Stimulated activated CD8-positive, alpha-beta memory T cell treated with anti-CD3 and anti-CD28 coated beads, Interleukin-2, amount 100 ng/mL, for 1 hour (primary cell): ENCODE measurements at places on chromosomes 1 and 21.
A peak's percentile ranks its signal among the peaks of the same experiment; 100 is the strongest.

DNA sequence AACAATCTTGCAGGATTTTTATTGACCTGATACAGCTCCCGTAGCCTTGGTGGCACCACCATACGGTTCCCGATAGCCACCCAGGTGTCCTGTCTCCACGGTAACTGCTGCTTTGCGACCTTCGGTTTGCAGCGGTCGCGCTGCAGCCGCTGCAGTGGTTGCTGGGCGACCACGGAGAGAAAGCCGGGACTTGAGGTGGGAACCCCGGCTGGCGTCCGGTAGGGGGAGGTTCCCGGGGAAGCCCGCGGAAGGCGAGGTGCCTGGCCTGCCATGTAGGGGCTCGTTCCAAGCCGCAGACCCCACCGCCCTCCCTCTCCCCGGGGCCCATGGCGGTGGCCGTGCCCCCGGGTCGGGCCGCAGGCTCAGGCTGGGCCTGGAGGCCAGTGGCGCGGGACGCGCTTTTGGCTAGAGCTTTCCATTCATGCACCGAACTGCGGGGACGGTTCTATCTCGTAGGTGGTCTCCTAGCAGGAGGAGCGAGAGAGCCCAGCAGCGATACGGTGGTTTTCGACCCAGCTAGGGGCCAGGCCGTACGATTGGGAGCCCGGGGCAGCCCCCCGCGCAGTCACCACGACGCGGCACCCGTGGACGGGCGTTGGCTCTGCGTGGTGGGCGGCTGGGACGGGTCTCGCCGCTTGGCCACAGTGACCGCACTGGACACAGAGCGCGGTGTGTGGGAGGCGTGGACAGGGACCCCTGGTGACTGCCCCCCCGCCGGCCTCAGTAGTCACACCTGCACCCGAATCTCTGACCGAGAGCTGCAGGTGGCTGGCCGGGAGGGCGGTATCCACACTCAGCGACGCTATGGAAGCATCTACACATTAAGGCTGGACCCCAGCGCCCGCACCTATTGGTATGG, at the start of gene KLHDC9:
Gene KLHDC9, plus strand, starts transcription at position 152 of the 859 bp plus-strand sequence. Its CDS starts 175 bp downstream, at position 327.
- DNase-seq = peak; percentile 31

GRCh38 chr1:151061704-151062103, 1.5 kb downstream of the MLLT11 start:
- DNase-seq = no peak

DNA sequence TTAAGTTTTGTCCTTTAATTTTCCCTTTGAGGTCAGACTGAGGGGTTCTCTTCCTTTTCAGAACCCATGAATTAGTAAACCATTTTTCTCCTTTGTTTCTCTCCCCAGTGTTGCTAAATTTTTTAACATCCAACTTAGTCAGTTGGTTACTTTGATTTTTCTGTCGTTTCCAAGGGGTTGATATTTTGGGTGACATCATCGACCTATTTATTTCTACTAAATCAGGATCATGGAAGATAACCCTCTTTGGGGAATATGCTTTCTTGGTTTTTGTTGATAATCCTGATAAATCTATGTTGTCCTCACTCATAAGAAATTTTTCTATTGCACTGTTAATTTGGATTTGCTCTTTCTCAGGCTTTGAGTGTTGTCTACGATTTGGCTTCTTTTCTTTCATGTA, 40.9 kb downstream of the LRRC53 start:
- no peak for DNase-seq

DNA sequence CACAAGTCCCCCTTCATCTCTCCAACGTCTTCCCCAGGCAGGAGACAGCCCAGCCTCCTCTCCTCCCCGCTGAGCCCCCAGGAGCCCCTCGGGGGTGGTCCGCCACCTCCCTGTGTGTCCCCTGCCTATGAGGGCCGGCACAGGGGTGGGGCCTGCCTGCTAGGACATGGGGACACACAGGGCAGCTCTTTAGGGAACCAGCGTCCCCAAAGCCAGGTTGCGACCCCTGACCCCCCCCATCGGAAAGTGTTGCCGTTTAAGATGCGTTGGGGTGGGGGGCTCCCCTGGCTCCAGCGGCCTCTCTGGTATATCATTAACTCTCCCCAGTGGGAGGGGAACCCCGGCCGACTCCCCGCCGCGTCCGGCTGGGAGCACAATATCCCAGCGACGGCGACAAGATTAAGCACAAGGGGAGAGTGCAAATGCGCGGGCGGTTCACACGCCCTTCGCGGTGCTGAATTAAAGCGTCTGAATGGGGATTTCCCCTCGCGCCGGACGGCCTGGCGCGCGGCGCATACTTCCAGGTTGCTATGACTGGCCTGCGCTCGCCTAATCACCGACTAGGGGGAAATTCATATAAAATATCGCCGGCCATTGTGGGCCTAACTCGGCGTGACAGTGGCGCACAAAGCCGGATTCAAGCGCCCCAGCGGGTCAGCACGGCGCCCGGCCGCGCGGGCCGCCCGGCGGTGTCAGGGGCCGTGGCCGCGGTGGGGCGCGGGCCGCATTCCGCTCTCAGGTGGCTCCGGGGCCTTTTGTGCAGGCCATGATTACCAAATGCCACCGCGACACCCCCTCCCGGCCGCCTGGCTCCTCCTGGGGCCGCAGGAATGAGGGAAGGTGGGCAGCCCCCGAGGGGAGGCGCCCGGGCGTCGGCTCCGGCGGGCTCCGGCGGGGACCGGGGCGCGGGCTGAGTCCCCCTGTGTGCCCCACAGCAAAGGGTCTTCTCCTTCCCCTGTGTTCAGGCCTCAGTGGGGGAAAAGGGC, 30.9 kb downstream of the WNT3A start:
- no peak for DNase-seq

GRCh38 chr1:2255420-2256369, 27.6 kb downstream of the SKI start:
- DNase-seq = peak; percentile 49

DNA sequence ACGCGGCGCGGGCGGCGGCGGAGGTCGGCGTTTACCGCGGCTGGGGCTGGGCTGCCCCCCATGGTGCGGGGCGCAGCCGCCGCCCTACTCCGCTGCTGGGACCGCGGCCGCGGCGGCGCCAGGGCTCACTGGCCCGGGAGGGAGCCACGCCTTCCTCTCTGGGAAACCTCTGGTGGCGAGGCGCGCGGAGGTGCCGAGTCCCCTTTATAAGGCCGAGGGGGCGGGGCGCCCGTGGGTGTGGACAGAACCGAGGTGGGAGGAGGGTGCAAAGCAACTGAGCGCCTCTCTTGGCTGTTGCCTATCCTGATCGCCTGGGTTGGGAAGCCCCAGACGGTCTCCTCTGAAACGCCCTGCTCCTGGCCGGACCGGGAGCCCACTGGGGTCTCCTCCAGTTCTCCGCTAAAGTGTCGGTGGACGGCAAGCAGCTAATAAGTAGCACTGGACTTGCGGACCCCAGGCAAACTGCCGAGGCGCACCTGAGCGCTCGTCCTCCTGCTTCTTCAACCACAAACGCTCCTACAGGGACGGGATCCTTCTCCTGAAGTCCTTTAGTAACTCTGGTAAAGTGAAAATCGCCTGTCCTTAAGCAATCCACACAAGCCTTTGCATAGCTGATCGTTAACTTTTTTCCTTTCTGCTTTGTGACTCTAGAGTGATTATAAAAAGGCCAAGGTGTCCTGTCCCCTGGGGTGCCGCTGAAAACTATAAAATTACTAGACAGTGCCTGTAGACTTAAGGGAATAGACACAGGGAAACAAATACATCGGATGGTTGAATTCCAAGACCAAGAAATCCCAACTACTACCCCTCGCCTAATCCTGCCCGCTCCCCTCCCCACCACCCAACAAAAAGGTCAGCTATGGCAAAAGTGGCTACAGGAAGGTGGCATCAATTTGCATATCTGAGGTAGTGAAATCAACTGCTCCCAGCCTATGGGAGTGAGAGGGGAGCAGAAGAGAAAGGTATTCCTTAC, at the start of gene PTGER3:
Gene PTGER3, minus strand, starts transcription at position 182 of the 973 bp plus-strand sequence. CDS start 239 bp downstream, outside the sequence.
- peak; percentile 21 for DNase-seq

DNA sequence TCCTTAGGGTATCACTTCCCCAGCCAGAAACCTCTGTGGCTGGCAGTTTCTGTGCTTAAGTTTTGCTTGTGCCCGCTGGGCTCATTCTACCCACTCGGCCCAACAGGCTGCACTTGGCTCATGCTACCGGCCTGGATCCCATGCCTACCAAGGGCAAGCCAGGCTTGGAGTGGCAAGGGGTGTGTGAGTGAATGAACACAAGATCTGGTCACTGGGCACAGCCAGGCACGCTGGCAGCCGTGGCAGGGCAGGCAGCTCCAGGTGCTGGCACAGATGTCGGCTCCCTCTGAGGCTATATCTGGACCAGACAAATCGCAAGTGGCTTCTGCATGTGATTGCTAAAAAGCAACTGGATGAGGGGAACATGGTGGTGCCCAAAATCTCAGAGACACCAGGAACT, 740.5 kb upstream of the B3GALT2 start:
- DNase-seq = no peak

DNA sequence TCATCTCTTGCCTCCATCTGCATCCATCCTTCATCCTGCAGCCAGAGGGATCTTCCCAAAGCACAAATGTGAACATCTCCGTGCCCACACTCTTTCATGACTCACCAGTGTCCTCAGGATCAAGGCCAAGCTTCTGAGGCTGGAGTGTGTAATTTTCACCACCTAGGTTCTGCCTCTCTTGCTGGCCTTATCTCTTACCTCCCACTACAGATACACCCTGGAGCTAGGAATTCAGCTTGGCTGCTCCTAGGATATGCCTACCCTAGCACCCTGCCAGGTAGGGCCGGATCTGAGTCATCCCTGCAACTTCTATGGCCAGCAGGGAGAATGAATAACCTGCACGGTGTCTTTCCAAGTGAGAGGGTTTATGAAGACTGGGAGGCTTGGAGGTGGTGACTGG, 208.7 kb upstream of the CSF3R start:
- no peak for DNase-seq

DNA sequence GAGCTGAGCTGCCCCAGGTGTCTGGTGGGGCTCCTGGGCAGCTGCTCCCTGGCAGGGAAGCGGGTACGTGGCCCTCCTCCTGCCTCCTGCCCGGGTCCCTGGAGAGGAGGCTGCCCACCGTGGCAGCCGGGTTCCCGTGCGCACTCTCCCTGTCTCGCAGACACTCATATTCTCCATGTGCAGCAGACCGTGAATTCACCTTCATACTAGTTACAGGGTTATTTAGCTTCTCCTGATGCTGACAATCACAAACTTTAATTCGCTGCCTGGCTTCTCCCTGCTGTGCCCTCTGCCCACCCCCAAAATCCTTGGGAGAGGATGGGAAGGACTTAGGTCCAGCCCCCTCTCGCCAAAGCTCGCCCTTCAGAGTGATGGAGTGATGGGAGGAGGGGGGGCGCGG, 95.3 kb downstream of the CASZ1 start:
- DNase-seq = no peak

DNA sequence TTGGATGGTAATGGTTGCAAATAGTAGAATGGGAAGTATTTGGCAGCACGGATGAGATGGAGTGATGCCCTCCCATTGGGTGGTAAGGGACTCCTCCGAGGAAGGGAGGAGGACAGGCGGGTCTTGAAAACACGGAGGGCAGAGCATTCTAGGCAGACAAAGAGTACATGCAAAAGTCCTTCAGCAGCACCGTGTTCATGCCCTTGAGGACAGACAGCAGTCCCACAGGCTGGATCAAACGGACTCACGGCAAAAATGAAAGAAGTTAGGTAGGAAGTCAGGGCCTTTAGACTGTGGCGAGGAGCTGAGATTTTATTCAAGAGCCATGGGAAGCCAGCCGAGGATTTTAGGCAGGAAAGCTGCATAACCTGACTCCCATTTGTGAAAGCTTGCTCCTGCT, 253.9 kb downstream of the RHOU start:
- DNase-seq = no peak

- DNase-seq = no peak
Measured at GRCh38 chr1:53133261-53134041, 9.0 kb downstream of the SLC1A7 start.

- DNase-seq = no peak
Measured at GRCh38 chr1:59046730-59047157, 250.2 kb upstream of the FGGY start.

GRCh38 chr1:65172936-65173690, 25.1 kb downstream of the AK4 start:
- DNase-seq = no peak

- DNase-seq = no peak
Measured at GRCh38 chr1:202818819-202819218, 8.1 kb downstream of the PCAT6 start.

DNA sequence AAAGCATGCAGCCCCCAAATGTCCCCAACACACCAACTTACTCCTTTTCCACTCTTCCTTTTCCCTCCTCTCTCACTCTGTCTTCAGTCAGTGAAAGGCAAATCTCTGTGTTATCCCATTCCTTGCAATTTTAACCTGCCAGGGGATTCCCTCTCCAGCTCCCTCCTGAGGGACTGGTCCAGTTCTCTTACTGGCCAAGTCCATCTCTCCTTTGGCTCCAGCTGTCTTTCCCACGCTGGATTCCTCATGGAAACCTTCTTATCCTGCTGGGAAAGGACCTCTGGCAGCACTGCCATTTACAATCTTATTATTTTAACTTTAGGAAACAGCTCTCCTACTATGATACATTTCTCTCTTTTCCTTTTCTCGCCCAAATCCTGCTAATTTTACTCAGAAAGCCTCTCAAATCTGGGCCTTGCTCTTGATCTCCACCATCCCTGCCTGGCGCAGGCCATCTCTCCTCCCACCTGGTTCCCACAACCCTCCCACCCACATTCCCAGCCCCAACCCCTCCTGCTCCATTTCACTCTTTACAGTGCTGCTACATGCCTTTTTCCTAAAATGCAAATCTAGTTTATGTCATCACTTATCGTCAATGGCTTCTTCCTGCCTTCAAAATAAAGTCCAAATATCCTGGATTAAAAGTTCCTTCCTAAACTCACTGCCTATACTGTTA, 72.7 kb upstream of the CNN3 start:
- DNase-seq = no peak

DNA sequence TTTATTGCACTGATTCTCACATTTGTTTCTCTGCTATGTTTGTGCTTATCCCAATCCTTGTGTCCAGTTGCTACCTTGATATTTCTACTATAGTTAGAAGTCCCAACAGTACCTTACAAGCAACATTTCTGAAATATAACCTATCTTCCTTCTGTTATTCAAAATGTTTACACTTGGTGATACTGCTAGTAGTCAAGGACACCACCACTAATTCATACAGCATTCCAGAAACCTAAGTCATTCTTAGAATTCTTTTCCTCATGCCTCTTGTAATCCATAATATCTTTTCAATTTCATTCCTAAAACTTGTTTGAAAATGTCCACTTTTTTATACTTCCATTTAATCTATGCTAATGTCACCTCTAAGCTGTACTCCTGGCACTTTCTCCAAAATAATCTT, 2132.1 kb downstream of the NCAM2 start:
- DNase-seq = no peak

DNA sequence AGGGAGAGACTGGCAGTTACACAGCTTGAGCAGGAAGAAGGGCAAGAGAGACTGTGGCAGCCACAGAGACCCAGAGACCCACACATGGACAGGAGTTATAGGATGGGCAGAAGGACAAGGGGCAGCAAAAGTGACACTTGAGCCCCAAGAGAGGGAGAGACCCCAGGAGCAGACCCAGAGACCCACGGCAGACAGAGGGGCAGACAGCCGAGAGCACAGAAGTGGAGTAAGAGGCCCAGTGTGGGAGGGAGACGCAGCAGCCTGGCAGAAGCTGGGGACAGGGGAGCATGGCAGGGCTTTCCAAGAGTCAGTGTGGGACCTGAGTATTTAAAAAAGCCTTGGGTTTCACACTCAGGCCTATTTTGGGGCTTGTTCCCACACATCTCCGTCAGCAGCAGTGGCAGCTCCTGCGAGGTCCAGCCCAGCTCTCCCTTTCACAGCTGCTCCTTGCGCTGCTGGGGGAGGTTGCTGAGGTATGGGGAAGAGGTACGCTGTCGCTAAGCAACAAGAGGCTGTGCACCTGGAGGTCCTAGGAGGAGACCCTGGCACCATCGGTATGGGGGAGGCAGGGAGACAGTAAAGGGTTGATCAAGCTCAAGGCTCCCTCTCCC, 9.0 kb upstream of the MEF2D start:
- DNase-seq = no peak
